ENCODE measurements at places on chromosomes 2 and 18. TPM values are rescaled to one million over a fixed set of nuclear protein-coding genes. Genes with fewer than 3 reads are reported as not detected.

The ELMOD3 gene
- 38.4 TPM for total RNA-seq

GRCh38 chr18:5388896-5389295, 93.4 kb upstream of the ZBTB14 start:
- no peaks in the 10 kb centered on the region for H3K4me1 ChIP-seq
- H3K27ac ChIP-seq, result peak overlapping the region; percentile 8
- H3K4me3 ChIP-seq, result no peak overlapping the region

The IL36B gene
- not detected for total RNA-seq

- DNase-seq, result no peak
- H3K36me3 ChIP-seq, result no peaks in the 10 kb centered on the region
- no peaks in the 10 kb centered on the region for H3K4me1 ChIP-seq
- H3K27me3 ChIP-seq, result no peaks in the 10 kb centered on the region
- no peak overlapping the region for H3K4me3 ChIP-seq
- no peak overlapping the region for H3K27ac ChIP-seq
Measured at GRCh38 chr18:43886341-43886740, 609.1 kb upstream of the SYT4 start.

DNA sequence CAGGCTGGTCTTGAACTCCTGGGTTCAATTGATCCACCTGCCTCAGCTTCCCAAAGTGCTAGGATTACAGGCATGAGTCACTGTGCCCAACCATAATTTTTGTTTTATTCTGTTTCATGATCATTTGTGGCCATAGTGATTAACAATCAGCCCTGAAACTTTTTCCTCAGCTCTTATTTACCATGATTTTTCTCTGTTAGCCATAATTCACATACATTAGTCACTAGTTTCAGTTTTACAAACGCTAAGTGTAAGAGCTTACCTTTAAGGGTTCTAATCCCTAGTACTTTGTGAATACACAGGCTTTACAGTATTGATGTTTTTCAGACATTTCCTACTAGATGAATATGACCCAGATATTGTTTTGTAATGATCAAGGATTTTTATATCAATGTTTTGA, 216.1 kb downstream of the DPP4 start:
- H3K4me1 ChIP-seq, result no peaks in the 10 kb centered on the region
- no peak overlapping the region for H3K4me3 ChIP-seq
- no peak overlapping the region for H3K27ac ChIP-seq
- H3K36me3 ChIP-seq, result no peaks in the 10 kb centered on the region
- H3K27me3 ChIP-seq, result no peaks in the 10 kb centered on the region
- DNase-seq, result no peak

DNA sequence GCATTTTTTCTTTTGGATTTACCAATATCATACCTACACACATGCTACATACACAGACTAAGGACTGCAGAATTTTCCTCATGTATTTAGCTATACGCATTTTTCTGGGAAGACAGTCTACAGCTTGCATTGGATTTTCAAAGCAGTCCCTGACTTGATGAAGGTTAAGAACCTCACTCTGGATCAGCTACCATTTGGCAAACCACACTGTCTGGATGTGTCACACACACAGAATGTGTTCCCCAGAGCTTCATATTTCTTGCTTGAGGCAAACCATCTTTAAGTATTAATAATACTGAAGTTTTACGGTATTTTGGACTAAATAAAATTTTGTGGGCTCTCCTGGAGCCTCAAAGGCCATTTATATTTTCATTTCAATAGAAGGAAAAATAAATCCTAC, 102.3 kb downstream of the TCF4 start:
- H3K27me3 ChIP-seq, result no peaks in the 10 kb centered on the region
- no peak overlapping the region for H3K27ac ChIP-seq
- no peaks in the 10 kb centered on the region for H3K36me3 ChIP-seq
- H3K4me1 ChIP-seq, result peaks cover 4% of the 10 kb centered on the region

- H3K4me3 ChIP-seq, result no peak overlapping the region
- no peaks in the 10 kb centered on the region for H3K27me3 ChIP-seq
- no peak for DNase-seq
- H3K36me3 ChIP-seq, result no peaks in the 10 kb centered on the region
Measured at GRCh38 chr2:148582679-148583511, 61.7 kb upstream of the EPC2 start.

The NEU2 gene
- total RNA-seq, result not detected

The PLA2R1 gene
- total RNA-seq, result 5.3 TPM

The TUBA3E gene
- total RNA-seq, result 141 TPM

DNA sequence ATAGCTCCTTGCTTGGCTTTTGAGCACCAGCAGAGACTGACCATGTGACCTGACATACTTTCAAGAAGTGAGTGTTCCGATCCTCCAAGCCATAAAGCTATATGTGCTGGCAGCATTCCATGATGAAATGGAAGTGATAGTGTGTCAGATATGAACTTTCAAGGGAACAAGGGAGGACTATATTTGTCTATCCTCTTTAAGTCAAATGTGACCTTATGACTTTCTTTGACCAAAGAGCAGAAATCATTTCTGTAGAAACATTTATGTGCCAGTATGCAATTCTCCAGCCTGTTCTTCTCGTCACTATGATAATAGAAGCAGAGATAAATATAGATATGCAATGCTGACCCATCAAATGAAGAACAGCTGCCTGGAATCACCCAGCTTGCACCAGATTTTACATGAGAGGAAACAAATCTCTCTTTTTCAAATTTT, 14.4 kb downstream of the HYCC2 start:
- no peaks in the 10 kb centered on the region for H3K36me3 ChIP-seq
- no peak overlapping the region for H3K4me3 ChIP-seq
- no peaks in the 10 kb centered on the region for H3K27me3 ChIP-seq
- DNase-seq, result no peak
- H3K4me1 ChIP-seq, result peaks cover 13% of the 10 kb centered on the region

DNA sequence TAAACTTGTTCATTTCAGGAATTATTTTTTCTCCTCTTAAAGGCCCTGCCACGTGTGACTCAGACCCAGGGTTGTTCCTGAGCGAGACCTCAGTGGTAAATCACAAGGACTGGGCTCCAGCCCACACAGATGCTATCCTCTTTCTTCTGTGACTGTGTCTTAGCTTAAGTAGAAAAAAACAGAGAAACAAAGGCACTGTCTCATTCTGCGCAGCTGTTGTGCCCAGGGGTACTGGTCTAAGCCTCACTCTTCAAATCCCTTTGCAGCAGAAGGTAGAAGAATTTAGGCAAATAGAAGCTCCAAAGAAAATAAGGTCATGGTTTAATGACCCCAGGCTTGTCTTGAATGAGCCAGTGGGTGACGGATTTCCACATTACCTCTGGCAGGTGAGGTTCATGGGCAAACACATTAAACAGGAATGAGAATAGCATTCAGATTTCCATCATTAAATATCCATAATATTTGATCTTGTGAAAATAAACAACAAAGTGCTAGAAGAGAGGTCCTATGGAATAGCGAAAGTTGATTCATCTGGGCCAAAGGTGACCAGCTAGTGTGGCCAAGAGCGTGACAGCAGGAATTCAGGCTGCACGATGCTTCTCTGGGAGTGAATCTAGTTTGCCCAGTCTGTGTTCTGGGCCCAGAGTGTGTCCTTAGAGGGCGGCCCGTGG, 63.3 kb downstream of the LIPG start:
- H3K27me3 ChIP-seq, result no peaks in the 10 kb centered on the region
- DNase-seq, result no peak
- no peaks in the 10 kb centered on the region for H3K36me3 ChIP-seq
- H3K4me1 ChIP-seq, result no peaks in the 10 kb centered on the region

All from testis (tissue), 5 donors.